Eye (tissue), 1 donor: ENCODE measurements at places on chromosomes 7 and 10.
A peak's percentile ranks its signal among the peaks of the same experiment; 100 is the strongest.

DNA sequence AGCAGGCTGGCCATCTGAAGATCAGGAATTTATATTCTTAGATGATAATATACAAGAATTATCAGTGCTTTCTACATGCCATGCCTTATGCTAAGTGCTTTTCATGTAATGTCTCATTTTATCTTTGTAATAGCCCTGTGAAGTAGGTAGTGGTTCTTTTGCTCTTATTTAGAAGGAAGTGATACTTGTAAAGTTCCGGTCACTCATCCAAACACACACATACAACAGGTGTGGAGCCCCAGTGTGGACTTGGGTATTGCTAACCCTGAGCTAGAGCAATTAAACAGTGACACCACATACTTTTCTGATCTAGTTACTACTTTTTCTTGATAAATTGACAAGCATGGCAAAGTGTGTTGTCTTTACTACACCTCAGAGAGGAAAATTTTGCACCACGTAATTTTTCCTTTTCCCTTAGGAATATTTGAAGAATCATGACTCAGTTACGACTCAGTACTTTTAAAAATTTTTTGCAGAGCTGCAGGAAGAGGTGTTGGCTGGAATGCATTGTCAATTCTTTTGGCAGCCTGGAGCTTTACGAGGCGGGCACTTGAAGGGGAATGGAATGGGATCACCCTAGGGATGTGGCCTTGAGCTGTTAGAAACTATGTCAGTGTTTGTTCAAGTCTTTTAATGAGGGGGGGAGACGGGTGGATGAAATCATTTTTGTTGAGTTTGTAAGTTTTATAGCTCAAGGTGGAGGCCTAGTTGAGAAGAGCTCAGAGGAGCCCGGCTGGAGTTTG is 212.5 kb upstream of the CELF2 start:
- DNase-seq, result no peak

GRCh38 chr10:20990604-20991003 is 93.5 kb upstream of the NEBL start:
- DNase-seq, result peak; percentile 27

DNA sequence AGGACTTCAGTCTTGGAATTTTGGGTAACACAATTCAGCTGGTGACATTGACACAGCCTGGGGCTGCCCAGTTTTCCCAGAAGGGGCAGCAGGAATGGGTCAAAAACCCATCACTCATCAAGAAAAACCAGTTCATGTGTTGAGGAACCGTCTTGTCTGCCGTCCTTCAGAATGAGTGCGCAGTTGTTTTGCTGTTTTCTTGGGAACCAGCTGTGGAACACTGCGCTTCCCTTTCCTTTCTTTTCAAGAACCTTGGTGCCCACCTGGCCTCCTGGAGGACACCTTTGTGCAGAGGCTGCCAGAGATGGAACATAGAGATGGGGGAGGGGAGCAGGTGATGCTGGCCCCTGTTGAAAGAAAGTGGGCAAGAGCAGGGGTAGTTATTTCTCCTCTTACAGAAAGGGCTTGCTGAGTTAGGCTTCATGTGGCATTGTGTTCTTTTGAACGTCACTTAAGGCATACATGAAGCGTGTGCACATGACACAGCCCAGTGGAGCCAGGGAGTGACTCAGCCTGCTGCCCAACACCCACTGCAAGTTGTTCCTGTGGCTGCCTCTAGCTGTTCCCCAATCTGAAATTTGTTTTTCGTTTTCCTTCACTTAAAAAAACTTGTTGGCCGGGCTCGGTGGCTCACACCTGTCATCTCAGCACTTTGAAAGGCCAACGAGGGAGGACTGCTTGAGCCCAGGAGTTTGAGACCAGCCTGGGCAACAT is 87.4 kb upstream of the TNS3 start:
- no peak for DNase-seq

GRCh38 chr10:80647173-80647833 is 109.6 kb downstream of the SH2D4B start:
- DNase-seq, result no peak

- no peak for DNase-seq
These were observed 851 bp downstream of the HYAL4 start for GRCh38 chr7:123845823-123846216.

DNA sequence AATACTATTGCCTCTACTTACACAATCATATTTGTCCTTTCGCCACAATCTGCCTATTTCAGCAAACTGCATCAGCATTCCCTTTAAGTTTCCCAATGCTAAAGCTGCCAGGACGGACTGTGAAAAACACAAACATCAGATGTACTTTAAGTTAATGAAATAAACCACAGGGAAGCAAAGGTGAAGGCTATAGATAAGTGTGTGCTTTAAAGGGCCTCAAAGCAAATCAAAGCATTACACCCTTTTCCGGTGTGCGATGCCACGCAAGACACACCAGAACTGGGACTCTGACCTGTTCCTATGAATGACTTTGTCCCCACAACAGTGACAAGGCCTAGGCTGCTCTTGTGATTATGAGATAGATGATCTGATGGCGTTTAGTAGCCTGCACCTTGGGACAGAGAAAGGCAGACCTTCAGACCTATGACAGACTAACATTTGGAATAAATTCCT is 23.4 kb downstream of the SLC26A3 start:
- no peak for DNase-seq

DNA sequence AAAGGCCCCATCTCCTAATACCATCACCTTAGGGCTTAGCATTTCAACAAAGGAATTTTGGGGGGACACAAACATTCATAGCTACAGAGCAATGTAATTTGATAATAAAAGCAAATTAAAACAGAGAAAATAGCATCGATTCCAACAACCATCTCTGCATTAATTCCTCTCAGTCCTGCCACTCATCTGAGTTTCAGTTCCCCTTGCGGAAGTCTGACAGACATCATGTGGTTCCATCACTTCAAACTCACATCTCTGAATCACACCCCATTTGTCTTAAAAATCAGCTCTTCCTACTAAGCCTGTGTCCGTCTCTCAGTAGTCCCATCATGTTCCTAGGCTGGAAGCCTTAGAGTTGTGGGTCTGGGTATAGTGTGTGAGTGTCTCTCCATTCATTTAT is 3.6 kb downstream of the ADCK2 start:
- no peak for DNase-seq

DNA sequence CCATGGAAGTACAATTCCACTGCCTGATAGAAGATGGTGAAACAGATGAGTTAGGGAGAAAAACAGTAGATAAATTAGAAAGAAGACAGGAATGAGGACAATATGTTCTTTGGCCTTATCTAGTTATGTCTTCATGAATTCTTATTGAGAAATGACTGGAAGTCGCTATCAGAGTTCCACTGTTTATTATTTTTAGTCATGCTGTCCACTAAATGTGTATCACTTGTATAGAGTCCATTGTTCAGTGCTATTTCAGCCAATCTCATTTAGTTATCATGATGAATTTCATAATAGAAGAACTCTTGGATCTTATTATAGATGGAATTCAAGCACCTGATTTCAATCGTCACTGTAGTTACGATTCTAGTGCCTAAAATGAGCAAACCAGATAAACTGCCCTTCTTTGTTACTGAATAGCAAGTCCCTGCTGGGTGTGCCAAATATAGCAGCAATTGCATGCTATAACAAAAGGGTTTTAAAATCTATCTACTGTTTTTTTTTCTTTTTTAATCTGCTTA is 177.7 kb upstream of the COL1A2 start:
- DNase-seq, result no peak
